ENCODE measurements at places on chromosomes 5 and 9.

DNA sequence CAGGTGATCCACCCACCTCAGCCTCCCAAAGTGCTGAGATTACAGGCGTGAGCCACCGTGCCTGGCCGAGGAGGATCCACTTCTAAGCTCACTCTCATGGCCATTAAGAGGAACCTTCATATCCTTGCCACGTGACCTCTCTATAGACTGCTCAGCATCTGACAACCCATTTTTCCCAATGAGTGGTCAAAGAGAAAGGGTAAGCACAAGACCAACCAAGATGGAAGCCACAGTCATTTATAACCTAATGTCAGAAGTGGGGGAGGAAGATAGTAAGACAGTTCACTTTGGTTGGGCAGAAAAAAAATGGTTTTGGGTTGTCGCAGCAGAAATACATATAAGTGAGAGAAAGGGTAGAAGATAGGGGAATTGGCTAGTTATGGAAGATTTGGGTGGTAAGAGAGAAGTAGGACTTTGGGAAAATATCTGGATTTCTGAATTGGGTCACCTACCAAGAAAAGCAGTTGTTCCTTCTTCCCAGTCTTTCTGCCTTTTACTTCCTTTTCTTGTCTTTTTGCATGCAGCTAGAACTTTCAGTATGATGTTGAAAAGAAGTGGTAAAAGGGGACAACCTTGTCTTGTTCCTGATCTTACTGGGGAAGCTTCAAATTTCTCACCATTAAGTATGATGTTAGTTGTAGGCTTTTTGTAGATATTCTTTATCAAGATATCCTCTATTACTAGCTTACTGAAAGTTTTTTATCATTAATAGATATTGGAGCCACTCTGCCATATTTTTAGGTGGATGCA lies 15.6 kb downstream of the SNX2 start:
- no peak for DNase-seq

GRCh38 chr5:59360130-59360555 lies 533.4 kb downstream of the PDE4D start:
- DNase-seq = no peak

- no peak for DNase-seq
Measured at GRCh38 chr5:159448841-159449407, 118.6 kb upstream of the IL12B start.

- DNase-seq = no peak
Measured at GRCh38 chr9:127690735-127691134, 16.1 kb upstream of the CFAP157 start.

GRCh38 chr5:35345222-35345621 lies 114.9 kb upstream of the PRLR start:
- DNase-seq = no peak

Data from LoVo (cell line).